ENCODE measurements at places on chromosomes 6 and 20.
A peak's percentile ranks its signal among the peaks of the same experiment; 100 is the strongest.

DNA sequence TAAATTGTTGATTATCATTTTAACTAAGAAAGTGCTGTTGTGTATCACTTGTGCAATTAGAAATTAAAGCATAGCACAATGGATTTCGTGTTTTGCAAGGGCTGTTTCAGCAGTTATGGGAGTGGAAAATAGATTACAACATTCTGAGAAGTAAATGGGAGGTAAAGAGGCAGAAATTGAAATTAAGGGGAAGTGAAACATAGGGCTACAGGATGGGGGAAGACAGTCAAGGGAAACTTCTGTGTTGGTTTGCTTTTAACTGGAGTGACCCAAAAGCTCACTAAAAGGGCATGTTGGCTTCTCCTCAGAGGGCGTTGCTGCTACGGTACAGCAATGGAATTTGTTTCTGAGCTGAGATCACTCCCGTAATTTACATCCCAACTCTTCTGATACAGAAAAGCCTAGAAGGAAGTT, 147.5 kb downstream of the BCAS1 start:
- no peak for DNase-seq

DNA sequence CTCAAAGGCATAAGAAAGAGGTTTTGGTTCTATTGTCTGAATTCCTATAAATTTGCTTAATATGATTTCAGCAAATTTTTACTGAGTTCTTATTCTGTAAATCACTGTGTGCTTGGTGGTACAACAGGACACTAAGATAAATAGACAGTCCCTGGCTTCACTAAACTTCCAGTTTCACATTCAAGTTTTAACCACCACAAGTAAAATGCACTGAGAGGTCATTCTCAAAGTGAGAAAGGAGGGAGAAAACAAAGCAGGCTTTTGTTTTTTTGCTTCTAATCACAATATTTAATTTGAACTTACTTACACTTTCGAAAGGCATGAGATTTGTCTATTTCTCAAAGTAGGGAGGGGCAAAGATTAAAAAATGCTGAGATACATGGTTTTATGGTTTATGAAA, 445.7 kb downstream of the CDC5L start:
- no peak for DNase-seq

- peak; percentile 46 for DNase-seq
These were observed 25.9 kb downstream of the ZBP1 start for GRCh38 chr20:57594092-57594951.

GRCh38 chr6:4029687-4030086, 49.2 kb downstream of the FAM217A start:
- DNase-seq = no peak

DNA sequence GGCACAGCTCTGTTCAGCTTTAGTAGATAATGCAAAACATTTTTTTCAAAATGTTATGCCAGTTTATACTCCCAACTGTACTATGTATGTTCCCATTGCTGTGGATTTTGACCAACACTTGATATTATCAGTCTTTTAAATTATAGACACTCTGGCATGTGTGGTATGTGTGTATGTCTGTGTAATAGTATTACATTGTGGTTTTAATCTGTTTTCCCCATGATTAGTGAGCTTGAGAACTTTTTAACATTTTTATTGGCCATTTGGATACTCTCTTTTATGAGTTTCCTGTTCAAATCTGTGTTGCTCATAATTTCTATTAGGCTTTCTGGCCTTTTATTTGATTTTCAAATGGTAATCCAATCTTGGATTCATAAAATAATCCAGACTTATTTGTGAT, 69.2 kb upstream of the TXNDC5 start:
- no peak for DNase-seq

DNA sequence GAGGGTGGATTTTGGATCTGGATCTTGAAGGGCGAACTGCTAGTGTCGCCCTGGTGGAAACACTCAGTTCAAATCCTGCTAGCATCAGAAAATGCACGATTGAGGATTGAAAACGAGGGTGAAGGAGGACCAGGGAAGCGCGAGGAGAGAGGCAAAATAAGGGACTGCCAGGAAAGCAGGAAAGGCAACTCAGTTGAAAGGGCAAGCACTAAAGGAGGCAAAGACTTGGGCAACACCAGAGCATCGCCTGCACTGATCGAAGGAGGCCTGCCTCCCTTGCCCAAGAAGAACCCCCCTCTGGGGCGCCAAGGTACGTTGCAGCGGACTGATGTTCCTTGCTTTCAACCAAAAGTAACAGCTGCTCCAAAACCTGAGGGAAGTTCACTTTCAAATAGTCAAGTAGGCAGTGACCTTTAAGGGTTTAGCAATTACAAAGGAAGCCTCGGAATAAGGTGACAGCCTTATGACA, 308 bp upstream of the COL21A1 start:
- no peak for DNase-seq

GRCh38 chr6:169253337-169254238, at the start of gene THBS2:
Gene THBS2, minus strand, starts transcription at chr6:169253846. Its CDS starts 3,062 bp downstream, at chr6:169250784.
- no peak for DNase-seq

DNA sequence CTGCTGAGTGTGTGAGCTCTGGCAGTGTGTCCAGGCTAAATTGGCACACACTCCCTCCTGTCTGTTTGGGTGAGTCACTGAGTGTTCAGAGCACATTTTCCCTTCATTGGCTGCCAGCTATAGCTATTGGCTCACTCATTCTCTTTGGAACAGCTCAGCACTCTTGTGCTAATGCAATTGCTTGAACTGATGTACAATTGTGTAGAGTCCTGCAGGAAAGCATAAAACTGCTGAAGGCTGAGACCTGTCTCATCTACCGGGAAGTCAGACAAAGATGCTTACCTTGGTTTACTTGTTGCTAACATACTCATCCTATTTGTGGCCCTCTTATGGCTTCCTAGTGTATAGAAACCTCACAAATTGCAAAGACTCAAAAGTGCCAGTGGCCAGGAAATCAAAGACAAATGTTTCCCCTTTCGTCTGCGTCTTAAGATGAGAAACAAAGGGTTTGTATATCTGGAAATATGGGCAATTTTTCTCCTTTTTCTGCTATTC, 351.0 kb downstream of the BCKDHB start:
- no peak for DNase-seq

DNA sequence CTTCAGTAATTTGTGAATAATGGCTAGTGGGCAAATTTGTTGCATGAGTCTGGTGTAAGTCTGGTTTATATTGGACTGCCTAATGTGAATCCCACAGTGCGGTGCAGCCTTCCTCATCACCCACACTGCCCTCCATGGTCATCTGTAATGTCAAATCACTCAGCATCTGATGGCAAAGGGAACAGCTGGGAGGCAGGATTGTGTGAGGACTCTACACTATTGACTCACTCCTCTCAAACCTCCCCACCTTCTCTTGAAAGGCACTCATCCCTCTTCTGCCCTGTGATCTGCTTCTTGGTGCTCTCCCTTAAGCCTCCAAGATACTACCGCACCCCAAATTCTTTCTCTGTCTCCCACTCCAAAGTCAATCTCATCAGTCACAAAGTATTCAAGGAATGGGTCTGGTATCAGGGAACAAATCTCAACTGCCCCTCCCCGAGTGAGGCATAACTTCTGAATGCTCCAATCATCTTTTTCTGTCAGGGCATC, 146.0 kb upstream of the BEND6 start:
- DNase-seq = no peak

GRCh38 chr6:38725414-38726183, 10.5 kb downstream of the DNAH8 start:
- DNase-seq = no peak

- no peak for DNase-seq
These were observed 158.3 kb downstream of the DOK5 start for GRCh38 chr20:54633374-54634355.

DNA sequence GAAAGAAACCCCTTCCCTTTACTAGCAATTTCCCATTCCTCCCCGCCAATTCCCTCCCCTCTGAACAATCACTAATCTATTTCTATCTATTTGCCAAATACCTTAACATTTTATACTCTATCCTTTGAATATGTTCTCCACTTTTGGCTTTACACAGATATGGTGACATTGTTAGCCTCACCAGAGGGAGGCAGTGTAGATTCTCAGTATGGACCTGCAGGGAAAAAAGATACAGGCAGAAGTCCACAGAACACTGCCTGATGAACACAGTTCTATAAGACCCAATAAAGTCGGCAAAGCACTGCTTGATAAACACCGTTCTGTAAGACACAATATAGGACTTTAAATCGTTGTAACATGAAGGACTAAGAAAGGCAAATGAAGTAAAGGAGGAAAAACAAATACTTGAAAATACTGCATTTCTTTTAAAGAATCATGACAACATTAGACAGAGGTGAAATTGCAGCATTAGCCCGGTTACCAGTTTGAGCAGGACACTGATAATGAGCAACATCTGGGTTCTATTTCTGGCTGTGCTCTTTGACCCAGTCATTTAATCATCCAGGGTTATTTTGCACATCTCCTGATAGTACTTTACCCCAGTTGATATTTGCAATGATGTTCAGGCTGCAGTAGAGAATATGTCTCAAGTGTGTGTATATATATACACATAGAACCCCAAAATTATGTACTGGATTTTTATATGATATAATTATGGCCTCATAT, 296.8 kb downstream of the UTRN start:
- no peak for DNase-seq

DNA sequence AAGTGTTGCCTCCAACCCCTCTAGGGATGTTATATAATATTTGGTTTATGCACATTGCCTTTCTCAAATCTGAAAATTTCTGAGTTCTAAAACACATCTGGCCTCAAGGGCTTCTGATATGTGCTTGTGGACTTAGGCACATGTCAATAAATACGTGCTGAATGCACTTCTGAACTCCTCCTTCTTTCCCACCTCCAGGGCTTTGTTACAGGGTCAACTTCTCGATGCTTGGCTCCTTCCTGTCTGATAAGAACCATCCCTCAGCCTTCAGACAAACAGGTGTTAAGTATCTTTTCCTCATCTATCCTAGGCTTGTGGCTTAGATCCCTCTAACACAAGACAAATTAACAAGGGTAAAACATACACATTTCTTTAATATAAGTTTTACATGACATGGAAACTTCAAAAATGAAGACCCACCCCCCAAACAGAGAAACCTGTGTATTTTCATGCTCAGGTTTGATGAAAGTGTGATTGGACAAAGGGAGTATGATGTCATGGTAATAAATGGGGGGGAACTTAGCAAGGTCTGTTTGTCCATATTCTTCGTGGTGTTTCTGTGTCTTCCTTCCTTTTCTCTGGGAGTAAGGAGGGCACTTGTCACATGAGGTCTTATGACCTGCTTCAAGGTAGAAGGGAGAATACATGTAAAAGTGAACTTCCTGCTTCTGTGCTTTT, 326.9 kb downstream of the CD83 start:
- no peak for DNase-seq

GRCh38 chr20:46222521-46223007, 85.7 kb downstream of the CDH22 start:
- DNase-seq = no peak

DNA sequence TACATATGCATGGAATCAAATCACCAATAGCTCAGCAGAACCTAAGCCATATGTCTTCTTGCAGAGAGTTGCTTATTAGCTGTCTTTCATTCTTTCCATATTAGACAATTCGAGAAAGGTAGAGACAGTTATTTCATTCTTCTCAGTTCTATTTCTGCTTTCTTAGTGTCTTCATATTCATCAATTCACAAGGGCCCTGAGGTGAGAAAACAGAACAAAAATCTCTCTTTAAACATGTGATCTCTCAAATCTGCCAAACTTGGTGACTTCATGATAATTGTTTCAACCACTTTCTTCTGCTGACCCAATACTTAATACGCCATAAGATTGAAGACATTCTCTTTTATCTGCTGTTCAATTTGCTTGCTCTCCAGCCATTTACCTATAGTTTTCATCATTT, 229.7 kb upstream of the MARCKS start:
- no peak for DNase-seq

- no peak for DNase-seq
These were observed 1.5 kb upstream of the ARFGEF2 start for GRCh38 chr20:48919882-48920526.

GRCh38 chr6:155861821-155862220, 406.2 kb upstream of the NOX3 start:
- no peak for DNase-seq

GRCh38 chr6:128632131-128632530, 111.7 kb upstream of the PTPRK start:
- no peak for DNase-seq

DNA sequence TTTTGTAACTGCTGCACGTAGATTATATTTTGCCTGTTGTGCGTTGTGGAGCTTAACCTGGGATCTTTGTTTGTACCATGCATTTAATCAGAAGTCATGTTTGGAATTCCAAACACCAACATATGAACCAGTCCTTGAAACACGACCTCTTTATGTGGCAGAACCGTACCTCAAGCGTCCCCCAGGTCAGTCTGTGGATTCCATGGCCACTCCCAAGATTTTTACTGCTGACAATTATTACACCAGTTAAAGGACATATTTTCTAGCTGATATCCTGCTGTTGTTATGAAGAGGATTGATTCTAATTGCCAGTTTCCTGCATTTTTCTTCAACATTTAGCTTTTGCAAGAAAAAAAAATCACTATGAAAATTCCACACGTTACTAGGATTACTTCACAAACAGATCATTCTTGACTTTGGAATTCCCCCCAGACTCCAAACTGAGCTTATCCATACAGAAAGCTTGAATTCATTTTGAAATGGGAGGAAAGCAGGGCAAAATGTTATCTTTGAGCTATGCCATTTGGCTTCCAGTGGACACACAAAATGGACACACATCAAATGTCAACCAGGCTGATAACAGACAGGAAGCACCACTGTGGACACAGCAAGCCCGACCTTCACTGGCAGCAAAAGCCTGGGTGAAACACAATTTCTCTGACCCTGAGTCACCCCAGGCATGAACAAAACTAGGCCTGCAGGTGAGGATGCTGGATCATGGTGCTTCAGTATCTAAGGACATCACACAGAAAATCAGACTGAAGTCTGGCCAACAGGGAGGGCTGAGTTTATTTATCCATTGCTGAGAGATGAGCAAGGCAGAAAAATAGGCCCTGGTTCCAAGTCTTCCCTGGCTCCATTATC, 542.9 kb upstream of the JAG1 start:
- no peak for DNase-seq

DNA sequence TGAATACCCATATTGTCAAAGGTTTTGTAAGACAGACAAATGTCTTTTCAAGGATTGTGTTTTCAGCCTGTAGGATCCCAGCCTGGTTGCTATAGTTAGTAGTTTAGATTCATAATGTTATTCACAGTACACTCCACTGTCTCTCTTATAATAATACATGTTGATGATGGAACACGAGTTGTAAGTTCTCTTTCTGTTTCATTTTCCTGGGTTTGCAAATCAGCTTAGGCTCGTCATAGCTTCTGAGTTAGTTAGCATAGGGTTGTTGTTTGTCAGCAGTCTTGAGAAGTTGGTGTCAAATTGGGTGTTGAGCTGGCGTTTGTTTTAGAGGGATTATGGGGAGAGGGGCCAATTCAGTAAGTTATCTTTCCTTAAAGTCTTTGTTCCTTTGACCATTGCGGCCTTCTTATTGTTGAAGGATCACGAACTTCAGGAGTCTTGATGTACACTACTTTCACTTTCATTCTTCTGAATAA, 45.8 kb downstream of the QKI start:
- peak; percentile 88 for DNase-seq

- DNase-seq = no peak
These were observed 14.4 kb downstream of the PPP1R3G start for GRCh38 chr6:5099537-5099936.

- DNase-seq = no peak
These were observed 204.5 kb downstream of the SYNDIG1 start for GRCh38 chr20:24673678-24674570.

Measured in CD4-positive, CD25-positive, alpha-beta regulatory T cell (primary cell).